ENCODE measurements at places on chromosomes 7 and 10.

DNA sequence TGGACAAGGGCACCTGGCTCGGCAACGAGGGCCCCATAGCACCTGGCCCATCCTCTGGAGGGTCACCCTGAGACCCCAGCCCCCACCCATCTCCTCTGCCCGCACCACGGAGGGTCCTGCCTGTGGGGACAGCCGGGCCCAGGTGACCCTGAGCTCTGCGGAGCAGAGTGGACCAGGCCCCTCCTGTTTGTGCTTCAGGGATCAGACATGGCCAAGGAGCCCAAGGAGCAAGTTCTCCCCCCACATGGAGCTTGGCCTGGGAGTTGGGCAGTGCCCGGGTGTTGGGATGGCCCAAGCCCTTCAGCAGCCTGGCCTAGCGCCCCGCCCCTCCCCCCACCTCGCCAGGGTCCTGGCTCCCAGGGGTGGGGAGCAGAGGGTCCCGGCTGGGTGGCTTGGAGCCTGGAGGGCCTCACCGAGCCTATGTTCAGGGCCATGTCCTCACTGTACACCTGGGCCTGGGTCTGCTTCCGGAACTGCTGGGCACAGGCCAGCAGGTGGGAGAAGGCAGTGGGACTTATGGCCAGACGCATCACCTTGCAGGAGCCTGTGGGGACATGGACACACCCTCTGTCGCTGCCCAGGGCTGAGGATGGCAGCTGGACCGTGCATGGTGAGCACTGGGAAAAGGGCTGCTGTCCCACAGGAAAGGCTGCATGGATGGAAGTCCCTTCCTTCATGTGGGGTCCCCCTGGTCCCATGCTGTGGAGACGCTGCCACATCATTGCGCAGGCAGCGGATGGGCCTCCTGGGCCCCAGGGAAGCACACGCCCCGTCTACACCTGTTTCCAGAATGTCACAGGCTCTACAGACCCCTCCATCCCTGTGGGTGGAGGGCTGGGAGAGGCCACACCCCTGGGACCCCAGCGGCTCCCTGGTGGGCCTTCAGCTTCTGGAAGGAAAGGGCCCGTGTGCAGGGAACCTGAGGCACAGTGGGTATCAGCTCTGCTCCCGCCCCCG lies 49.2 kb upstream of the NKX6-2 start:
- DNase-seq, result no peak

GRCh38 chr7:132291481-132291880 lies 284.8 kb downstream of the PLXNA4 start:
- DNase-seq, result no peak

- DNase-seq, result no peak
These were observed 791.2 kb downstream of the GRID1 start for GRCh38 chr10:85575441-85575840.

DNA sequence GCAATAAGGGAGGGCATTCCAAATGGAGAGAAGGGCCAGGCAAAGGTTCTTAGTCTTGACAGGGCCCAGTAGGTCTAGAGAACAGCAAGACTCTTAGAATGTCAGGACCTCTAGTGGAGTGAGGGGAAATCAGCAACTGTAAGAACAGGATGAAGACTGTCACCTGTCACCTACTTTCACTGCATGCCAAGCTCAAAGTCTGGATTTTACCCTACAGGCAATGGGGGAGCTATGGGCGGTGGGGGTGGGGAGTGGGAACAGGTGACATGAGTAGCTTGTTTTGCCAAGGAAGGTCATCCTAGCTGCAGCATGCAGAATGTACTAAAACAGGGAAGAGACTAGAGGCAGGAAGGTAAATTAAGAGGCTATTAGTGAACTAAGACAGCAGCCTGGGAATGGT lies 18.3 kb downstream of the GOT1 start:
- no peak for DNase-seq

DNA sequence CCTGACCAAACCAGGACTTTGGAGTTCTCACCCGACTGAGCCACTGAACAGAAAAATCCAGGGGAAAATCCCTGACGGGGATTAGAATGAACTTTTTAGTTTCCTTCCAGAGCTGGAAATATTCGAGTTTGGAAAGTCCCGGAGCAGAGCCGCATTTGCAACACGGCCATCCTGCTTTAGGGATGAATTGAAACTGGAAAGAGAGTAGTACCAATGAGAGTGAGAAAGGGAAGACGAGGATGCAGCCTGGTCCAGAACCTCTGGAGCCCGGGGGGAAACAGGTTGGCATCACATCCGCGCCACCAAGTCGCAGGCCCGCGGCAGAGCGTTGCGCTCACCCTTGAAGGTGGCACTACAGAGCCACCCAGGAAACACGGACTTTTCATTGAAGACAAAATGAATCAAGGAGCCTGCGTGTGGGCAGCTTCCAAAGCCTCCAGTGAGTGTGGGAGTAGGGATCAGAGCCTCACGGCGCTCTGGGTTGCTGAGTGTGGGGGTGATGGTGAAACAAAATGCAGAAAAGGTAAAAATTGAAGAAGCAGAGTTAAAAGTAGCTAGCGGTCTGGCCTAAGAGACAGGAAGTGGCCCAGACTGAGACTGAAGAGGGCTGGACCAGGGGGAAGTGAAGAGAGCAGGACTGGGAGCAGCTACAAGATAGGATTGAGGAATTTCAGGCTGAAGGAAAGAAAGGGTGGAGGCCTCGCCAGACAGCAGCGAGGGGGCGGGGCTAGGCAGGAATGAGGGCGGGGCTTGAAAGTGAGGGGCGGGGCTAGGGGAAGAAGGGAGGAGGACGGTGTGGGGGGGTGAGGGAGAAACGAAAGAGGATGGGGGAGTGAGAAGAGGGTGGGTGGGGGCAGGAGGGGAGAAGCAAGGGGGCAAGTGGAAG lies 1.8 kb downstream of the SMURF1 start:
- peak; percentile 66 for DNase-seq

DNA sequence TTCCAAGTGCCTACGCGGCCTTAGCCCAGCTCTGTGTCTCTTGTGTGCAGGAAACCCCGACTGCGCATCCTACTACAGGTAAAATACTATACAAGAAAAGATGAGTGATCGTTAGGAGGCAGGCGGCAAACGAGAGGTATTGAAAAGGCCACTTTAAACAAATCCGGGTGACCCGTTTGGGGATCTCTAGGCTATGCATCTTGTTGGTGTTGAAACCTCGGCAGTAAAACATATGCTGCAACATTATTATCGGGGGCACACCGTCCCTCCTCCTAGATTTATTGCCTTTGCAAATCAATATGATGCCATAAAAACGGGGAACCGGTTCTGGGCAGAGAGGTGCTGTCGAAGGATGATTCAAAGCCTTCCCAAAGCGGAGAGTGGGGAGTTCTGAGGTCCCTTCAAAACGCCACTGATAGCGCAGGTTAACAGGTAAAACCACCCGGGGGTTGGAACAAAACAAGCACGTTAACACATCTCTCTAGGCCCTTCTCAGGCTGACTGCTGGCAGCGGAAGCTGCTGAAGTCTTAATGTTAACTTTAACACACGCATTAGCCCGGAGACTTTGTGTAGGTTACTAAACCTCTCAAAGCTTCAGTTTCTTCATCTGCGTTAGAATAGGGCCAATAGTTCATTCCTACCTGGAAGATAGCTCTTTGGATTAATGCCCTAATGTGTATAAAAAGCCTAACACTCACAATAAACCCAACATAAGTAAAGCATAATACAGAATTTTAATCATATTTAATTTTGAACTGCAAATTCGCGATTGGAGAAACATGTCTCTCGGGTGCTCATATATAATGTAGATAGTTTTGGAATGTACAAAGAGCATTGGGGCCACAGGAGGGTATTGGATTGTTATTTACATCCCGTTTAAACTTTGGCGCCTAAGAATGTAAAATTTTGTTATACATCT lies 2.6 kb upstream of the TBX20 start:
- DNase-seq, result no peak

DNA sequence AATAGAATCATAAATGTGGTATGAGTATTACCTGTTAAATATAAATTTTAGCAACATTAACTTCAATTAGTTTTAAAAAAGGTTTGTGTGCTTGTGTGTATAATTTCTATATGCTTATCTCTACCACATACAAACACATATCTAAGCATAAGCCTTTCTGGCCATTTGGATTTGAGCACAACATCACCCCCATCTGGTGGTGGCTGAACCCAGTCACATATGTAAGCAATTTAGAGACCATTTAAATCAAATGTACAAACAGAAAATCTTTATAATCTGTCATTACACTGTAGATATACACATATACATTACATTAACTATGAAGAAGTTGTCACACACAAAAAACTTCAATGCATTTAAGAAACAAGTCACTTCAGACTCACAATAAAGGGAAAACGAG lies 31.7 kb downstream of the GPR22 start:
- DNase-seq, result no peak

- no peak for DNase-seq
These were observed 589.5 kb downstream of the ARL4A start for GRCh38 chr7:13276977-13277376.

- no peak for DNase-seq
These were observed 440.8 kb downstream of the HTR7 start for GRCh38 chr10:90417029-90417428.

DNA sequence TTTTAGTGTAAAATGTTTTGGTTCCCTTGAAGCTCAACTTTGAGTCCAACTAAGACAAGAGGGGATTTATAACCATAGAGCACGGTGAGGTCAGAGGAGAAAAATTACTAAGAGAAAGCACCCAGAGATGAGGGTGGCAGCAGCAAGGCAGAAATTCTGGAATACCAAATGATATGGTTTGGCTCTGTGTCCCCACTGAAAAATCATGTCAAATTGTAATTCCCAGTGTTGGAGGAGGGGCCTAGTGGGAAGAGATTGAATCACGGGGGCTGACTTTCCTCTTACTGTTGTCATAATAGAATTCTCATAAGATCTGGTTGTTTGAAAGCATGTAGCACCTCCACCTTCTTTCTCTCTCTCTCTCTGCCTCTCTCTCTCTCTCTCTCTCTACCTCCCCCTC lies 19.4 kb upstream of the AKR1C1 start:
- no peak for DNase-seq

DNA sequence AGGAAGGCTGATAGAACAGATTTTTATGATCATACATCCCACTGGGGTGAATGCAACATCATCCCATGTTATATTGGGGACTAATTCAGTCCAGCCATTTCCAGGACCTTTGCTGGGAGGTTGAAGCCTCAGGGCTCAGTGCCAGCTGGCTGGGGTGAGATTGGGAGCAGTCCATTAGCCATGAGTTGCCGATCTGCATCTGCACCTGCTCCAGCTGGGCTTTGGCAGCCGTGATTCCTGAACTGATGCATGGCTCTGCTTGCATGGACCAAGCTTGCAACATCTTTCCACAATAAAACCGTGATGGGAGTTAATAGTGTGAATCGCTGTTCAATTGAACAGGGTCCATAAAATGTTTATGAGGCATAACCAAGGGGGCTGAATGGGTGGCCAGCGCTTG lies 346.9 kb downstream of the TYW1 start:
- DNase-seq, result peak; percentile 36

GRCh38 chr10:32259551-32259950 lies 87.4 kb downstream of the EPC1 start:
- no peak for DNase-seq

DNA sequence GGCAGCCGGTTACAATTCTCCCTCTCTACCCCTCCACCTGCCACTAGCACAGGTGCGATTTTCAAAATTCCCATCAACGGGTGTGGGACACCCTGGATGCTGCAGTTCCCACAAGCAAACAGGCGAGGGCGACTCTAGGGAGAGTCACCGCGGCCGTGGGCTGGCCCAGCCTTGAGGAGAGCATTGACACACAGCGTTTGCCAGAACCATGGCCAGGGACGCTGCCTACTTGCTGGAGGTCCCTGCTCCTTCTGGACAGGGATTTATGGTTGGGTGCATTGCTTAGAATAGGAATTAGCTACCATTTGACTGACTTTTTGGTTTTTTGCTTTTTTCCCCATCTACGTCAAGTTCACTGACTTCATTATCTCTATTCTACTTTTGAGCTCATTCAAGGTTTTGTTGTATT lies 19.0 kb upstream of the CLDN4 start:
- DNase-seq, result no peak

All from hindlimb muscle (tissue), 1 donor.